ENCODE measurements at places on chromosomes 7 and 10.
A peak's percentile ranks its signal among the peaks of the same experiment; 100 is the strongest.

- DNase-seq, result no peak
These were observed 100.2 kb downstream of the KCND2 start for GRCh38 chr7:120373174-120373573.

DNA sequence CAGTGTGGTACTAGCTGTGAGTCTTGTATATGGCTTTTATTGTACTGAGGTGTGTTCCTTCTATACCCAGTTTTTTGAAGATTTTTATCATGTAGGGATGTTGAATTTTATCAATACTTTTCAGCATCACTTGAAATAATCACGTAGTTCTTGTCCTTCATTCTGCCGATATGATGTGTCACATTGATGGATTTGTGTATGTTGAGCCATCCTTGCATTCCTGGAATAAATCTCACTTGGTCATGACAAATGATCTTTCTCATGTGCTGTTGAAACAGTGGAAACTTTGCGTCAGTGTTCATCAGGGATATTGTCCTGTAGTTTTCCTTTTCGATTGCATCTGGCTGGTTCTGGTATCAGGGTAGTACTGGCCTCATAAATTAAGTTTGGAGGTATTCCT, 7.1 kb upstream of the PRKAR1B start:
- no peak for DNase-seq

GRCh38 chr7:121202834-121203233, 126.0 kb upstream of the WNT16 start:
- DNase-seq, result no peak

DNA sequence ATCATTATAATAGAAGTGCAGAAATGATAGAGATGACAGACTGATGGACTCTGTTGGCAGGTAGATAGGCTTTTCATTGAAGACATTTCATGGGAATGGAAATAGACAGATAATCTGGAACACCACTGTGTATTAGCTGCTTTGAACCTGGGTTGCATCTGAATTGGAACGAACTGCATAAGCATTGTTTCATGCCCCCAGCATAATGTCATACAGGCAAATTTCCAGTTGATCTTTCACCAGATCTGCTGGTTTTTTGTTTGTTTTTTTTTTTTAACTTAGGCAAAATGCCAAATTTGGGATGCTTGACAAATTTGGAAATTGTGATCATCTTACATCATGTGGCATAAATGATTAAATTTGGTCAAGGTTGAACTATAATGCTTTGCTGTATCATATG, 172.1 kb upstream of the AOAH start:
- no peak for DNase-seq

DNA sequence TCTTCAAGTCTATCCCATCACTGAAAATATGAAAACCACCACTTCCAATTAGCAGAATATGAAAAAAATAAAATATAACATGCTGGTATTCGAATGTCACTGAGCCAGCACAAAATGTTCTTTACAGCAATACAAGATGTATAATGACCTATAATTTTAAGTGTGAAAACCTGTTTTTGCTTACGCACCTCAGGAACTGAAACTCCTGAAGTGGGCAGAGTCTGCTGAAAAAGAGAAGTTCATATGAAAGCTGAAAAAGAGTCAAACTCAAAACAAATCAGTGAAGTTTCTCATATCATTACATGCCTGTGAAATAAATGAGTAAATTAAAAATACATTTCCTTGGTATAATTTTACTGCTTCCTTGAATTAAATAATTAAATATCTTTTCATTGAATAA, 272.5 kb downstream of the DGKB start:
- no peak for DNase-seq

GRCh38 chr10:78199005-78199725, 165.5 kb downstream of the RPS24 start:
- DNase-seq, result no peak

GRCh38 chr10:90306187-90306586, 551.7 kb downstream of the HTR7 start:
- peak; percentile 88 for DNase-seq

- DNase-seq, result no peak
These were observed 5.4 kb downstream of the CEP41 start for GRCh38 chr7:130435311-130435854.

- DNase-seq, result no peak
These were observed 9.4 kb downstream of the PDK4 start for GRCh38 chr7:95586951-95587301.

DNA sequence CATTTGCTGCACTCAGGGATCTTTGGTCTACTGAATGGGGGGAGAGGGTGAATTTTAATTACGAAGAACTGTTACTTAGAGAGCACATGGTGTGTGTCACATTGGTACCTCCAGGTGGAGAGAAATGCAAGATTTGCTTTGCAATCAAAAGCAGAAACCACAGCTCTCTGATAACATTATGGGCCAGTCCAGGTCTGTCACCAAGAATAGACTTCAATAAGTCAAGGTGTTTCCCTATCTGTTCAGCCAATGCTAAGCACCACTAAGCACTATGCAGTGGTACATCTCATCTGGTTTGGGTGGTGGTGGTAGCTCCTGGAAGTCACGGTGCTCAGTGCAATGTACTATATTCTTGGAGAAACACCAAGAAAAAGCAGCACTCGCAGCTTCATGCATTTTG, 119.6 kb upstream of the AFAP1L2 start:
- DNase-seq, result no peak

GRCh38 chr10:65470986-65471385, 1454.8 kb upstream of the LRRTM3 start:
- no peak for DNase-seq

DNA sequence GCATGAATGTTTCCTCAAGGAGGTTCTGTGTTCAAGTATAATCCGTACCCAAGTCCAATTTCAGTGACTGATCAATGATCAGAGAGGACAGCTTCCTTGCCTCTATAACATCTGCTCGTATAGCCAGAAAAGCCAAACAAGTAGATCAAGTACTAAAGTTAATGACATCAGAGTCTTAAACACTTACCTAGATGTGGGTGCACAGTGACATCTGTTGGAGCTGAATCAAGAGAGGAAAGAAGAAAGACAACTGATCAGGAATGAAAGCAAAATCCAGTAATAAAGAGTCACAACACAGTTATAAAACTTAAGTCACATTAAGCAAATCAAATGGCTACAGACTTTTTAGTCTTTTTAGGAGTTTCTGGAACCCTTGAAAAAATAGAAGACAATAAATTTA, 236.5 kb downstream of the RELN start:
- no peak for DNase-seq

GRCh38 chr7:8567626-8568025, 134.2 kb downstream of the NXPH1 start:
- no peak for DNase-seq

DNA sequence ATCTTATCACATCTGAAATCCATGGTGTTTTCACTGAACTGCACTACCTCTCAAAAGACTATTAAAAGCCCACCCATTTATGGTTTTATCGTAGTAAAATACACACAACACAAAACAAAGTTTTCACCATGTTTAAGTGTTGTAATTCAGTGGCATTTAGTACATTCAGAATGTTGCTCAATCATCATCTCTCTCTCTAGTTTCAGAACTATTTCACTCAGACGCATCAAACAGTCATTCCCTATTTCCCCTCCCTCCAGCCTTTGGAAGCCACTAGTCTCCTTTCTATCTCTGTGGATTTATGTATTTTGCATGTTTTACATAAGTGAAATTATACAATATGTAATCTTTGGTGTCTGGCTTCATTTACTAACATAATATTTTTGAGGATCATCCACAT, 332.6 kb downstream of the TNS3 start:
- no peak for DNase-seq

GRCh38 chr10:97331153-97331703, 3.3 kb downstream of the FRAT2 start:
- DNase-seq, result no peak

DNA sequence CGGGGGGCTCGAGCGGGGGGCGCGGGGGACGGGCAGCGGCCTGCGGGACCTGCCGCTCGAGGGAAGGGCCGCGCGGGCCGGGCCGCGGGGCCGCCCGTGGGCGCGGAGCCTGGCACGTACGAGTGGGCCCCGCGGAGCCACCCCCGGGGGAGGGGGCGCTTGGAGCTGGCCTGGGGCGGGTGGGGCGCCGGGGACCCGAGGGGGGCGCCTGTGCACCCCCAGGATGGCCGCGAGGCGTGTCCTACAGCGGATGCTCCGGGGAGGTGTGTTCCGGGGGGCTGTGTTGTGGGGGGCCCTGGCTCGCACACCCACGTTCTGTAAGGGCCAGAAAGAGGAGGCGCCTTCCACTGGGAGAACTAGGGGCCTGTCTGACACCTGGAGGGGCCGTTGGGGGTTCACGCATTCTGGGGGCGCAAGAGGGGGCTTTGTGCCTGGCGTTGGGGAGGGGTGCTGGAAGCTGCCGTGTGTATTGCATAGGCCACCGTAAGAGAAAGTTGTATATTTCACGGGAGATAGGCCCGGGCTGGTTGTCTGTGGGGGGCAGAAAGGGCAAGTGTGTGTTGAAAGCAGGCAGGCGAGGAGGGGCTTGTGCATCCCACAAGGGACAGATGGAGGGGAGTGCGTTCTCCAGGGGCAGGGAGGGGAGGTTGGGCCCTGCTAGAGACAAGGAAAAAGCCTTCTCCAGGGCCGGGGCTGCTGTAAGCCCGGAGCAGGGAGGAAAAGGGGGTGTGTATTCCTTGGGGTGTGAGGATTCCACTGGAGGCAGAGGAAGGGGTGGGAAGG, 663 bp downstream of the VPS37D start:
- DNase-seq, result no peak

DNA sequence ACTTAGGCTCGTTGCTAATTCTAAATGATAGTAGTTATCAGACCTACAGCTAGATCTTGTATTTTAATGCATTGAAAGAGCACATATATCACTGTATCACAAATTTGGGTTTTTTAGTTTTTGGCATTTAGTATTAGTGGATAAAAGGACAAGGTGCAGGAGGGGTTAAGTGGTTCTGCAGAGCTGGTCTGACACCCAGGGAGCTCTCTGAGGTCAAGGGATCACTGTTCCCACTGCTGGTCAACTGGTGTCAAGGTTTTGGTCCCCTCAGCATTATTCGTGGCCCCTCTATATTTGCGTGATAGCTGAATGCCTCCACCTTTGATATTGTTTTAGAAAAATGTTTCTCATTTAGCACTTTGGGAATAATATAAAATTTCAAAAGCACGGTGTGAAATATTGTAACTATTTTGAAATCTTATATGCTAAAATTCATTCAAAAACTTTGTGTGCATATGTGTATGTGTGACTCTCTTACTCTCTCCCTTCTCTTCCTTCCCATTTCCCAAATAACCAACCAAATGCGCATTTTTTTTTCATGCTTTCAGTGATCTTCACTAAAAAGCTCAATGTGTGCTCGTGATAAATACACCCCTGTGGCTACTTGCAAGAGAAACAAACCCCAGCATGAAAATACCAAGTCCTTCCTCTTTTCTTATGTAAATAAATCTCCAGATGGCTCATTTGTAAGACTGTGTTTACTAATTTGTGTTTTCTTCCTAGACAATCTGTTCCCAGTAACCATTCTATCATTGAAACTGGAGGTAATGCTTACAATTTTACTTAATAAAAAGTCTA, 309.2 kb downstream of the FGFR2 start:
- no peak for DNase-seq

DNA sequence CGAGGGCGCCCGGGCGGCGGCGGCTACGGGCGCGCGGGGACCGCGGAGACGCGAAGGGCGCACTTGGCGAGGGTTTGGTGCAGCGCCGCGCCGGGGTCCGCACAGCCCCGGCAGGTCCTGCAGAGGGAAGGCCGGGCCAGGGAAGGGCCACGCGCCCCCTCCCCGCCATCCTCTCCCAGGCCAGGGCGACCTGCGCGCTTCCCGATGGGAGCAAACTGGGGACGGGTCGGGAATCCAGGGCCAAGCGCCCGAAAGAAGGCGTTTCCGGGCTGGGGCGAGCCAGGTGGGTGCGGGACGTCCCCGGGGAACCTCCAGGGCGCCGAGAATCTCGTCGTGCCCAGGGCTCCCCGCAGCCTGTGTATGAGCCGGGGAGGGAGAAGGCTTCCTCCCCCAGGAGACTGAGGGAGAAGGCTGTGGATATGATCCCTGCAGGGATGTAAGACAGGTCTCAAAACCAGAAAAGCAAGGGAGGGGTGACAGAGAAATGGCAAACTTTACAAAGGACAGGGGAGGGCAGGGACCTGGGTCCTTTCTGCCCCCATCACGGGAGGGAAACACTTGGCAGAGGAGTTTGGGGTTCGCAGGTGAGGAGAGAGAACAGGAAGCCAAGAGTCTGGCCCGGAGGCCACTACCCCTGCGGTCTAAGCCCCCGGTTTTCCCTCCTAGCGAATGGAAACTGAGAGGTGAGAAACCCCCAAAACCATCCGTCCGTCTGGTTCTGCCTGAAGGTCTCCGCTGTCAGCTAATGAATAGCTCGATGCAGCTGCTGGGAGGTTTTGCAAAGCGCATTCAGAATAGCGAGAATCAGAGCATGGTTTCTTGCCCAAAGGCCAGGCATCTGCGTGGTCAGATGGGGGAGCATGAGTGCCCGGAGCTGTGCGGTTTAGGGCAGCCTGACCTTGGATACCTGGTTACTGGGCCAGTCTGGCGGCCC, 674 bp downstream of the AMZ1 start:
- no peak for DNase-seq

DNA sequence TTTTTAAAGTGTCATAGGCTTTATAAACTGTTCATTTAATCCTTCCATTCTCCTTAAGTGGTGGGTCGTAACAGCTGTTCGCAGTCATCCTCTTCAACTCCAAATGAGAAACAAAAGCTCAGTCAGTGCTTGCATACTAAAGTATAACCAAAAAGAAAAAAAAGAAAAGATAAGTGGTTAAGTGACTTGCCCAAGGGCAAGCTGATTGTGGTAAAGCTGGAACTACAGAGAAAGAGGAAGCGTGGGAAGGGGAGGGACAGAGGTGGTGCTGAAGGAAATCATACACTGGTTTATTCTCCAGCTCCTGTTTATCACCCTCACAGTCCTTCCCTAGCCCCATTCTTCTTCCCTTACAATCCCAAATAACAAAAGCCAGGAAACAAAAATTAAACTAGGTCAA, 29.6 kb downstream of the IDE start:
- DNase-seq, result no peak

DNA sequence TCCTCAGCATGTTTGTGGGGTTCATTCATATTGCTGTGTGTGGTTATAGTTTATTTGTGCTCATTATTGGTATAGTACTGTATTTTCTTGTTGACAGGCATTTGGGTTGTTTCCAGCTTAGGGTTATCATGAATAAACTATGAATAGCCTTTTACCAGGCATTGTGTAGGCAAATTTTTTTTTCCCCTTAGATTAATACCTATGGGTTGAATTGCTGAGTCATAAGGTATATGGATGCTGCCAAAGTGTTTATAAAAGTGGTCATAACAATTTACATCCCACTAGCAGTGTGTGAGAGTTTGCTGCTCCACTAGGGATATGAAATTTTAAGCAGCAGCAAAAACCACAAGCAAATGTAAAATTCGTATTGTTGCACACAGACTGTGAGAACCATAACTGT, 175.0 kb downstream of the PLPP4 start:
- no peak for DNase-seq

- no peak for DNase-seq
These were observed 52.8 kb downstream of the EGFR start for GRCh38 chr7:55071411-55072175.
